Activated CD8-positive, alpha-beta memory T cell treated with anti-CD3 and anti-CD28 coated beads for 1 hour (primary cell): ENCODE measurements at places on chromosomes 12 and 14.

DNA sequence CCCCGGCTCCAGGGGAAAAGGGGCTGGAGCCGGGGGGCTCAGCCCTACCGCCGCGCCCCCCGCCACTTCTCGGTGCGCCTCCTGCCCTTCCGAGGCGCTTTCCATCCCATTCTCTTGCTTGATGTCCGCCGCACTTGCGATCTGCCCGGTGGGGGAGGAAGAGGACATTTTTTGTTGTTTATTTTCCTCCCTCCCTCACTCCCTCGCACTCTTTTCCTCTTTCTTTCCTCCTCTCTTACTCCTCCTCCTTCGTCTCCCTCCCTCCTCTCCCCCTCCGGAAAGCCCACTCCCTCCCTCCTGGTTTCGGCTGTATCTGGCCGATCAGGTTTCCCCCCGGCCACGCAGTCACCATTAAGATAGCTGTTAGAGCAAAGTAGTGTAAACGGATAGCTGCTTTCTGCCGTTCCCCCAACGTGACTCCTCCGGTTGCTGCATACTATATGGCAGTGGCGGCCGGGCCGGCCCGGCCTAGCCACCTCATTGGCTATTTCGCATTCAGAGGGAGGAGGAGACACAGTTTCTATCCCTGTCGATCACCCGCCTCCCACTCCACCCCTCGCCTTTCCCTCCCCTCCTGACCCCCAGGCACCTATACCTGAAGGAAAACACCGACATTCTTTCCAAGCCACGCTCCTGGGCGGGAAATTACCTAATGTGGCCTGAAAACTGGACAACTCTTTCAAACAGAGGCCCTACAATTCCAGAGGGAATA is at the start of gene SIX4:
Gene SIX4, minus strand, starts transcription at position 445 of the 712 bp plus-strand sequence. Its CDS starts 277 bp downstream, at position 168.
- DNase-seq, result no peak

- DNase-seq, result no peak
Observed at GRCh38 chr12:112005419-112006395, 7.3 kb downstream of the TMEM116 start.

DNA sequence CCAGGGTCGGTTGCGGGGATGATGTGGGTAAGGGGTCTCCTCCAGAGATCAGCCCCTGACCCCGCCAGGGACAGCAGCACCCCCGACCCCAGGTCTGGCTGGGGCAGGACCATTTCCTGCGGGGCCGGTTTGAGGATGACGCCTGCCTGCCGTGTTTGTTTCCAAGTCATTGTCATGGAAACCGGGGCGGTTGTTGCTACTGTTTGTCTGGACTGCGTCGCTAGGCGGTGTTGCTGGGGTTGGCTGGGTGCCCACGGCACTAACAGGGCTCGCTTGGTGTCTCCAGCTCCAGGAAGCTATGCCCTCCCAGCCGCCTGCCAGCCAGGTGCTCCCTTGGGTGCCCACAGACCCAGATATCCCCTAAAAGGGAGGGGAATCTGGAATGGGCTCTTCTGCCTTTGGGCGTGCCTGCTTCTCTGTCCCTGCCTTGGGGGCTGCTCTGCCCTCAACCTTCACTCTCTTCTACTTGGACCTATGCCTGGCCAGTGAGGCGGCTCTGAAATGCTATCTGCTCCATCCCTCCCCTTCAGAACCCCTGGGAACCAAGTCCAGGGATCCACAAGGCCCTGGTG is 4.7 kb upstream of the CRIP1 start:
- peak; percentile 96 for DNase-seq

GRCh38 chr12:108131657-108132126 is 2.6 kb downstream of the WSCD2 start:
- DNase-seq, result no peak

GRCh38 chr14:103318750-103319419 is 15.2 kb upstream of the EIF5 start:
- DNase-seq, result no peak

DNA sequence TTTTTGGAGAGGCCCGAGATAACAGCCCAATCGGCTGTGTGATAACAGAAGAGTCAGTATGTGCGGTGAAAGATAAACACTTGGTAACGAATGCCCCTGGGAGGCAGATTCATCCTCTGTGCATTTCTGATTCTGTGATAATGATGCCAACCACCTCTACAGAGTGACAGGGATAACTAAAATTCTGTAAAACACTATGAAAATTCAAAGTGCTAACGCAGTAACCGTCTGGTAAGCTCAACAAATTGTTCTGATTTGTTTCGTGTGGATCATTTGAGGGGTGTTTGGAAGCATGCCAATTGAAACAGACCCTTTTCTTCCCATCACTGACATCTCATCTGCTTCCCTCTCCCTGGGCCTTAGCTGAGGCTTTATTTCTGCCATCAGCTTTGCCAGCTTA is 76.3 kb downstream of the ESR2 start:
- no peak for DNase-seq

DNA sequence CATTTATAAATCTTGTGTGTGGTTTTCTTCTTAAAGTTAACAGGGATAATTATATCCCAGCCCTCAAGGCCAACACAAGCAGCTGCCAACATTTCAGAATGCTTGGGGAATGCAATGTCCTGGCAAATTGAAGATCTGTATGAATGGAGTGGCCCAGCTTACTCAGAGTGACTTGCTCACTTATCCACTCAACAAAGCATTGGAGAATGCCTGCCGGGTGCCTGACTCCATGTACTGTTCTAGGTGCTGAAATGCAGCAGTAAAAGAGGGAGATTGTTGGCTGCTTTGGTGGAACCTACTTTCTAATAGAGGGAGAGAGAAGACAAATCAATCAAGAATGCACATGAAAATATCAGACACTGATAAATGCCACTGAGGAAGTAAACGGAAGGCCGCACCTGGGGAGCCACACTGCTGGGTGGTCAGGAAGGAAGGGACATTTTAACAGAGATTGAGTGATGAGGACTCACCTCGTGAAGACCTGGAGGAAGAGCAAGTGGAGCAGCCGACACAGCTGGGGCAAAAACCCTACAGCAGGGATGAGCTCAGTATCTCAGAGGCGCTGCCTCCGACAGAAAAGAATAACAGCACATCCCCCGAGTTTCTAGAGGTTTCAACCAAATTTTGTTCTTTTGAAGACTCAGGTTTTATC is 61.2 kb upstream of the VASH1 start:
- no peak for DNase-seq

DNA sequence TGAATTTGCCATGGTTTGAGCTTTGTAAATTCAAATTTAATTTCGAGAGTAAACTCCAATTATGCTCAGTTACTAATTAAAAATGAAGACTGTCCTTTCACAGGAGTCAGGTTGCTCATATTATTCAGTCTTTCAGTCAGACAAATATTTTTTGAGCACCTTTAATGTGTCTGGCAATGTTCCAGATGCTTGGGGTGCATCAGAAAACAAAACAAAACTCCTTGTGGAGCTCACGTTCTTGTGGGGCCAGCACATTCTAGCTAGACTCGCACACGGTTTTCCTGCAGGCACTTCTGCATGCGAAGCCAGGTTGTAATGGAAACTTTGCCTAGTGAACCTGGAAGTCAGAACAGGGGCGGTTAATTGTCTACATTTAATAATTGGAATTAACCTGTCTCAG is 64.0 kb upstream of the ATF1 start:
- DNase-seq, result no peak

GRCh38 chr12:112342587-112342986 is 39.6 kb downstream of the HECTD4 start:
- DNase-seq, result no peak

DNA sequence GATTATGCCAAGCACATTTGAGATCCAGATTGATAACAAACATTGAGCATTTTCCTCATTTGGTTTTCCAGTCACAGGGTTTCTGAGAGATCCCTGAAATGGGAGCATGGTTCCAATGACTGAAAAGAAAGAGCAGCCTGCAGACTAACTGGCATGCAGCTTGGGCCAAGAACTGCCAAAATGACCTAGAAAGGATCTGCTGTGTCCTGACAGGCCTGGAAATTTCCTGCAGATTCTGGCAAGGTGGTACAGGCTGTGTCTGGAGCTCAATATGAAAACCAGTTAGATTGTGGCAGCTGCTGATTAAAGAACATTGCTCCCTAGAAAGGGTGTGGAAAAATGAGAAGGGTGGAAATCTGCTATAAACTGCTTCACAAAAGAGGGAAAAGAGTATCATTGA is 417.3 kb downstream of the IPO8 start:
- no peak for DNase-seq

- DNase-seq, result peak; percentile 39
Observed at GRCh38 chr14:49634547-49635334, at the start of gene DNAAF2. Gene DNAAF2, minus strand, starts transcription at chr14:49635244. Its CDS starts 95 bp downstream, at chr14:49635149.

- DNase-seq, result no peak
Observed at GRCh38 chr12:92070864-92071445, 74.7 kb downstream of the BTG1 start.

DNA sequence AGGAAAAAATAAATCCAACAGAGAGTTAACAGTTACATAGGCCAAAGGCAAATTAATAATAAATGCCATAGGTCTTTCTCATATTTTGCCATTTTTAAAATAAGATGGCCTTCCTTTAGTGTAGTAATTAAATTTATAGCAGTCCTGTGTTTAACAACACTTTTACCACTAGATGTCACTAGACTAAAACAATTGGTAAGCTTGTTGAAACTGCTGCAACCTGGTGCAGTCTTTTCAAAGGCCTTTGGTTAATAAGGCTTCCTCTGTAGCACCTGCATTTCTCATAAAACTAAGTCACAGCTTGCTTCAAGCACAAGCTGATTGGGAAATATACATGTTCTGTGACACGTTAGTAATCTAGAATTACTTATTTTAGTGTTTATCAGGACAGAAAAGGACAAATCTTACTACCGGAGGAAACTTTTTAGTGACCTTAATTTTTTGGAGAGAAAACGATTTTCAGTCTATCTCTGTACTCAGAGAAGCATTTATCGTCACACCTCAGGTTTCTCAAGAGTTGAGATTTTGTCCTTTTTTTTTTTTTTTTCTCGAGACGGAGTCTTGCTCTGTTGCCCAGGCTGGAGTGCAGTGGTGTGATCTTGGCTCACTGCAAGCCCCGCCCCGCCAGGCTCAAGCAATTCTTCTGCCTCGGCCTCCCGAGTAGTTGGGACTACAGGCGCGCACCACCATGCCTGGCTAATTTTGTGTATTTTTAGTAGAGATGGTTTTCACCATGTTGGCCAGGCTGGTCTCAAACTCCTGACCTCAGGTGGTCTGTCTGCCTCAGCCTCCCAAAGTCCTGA is 20.0 kb downstream of the BORCS5 start:
- DNase-seq, result no peak

DNA sequence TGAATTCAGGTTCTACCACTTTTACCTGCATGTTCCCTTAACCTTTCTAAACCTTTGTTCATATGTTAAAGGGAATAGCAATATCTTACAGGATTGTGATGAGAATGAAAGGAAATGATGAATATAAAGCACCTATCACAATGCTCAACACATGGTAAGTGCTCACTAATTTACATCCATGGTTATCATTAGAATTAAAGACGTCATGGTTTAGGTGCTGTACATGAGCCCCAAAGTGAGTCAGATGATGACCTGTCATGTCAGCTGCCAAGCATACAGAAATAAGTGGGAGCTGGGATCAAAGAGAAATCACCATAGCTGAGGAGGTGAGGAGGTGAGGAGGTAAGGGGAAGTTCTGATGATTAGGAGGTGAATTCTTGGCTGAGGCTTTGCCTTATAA is 135.9 kb upstream of the ATP2B1 start:
- no peak for DNase-seq

GRCh38 chr12:105613887-105614286 is 283.4 kb downstream of the C12orf75 start:
- DNase-seq, result no peak

DNA sequence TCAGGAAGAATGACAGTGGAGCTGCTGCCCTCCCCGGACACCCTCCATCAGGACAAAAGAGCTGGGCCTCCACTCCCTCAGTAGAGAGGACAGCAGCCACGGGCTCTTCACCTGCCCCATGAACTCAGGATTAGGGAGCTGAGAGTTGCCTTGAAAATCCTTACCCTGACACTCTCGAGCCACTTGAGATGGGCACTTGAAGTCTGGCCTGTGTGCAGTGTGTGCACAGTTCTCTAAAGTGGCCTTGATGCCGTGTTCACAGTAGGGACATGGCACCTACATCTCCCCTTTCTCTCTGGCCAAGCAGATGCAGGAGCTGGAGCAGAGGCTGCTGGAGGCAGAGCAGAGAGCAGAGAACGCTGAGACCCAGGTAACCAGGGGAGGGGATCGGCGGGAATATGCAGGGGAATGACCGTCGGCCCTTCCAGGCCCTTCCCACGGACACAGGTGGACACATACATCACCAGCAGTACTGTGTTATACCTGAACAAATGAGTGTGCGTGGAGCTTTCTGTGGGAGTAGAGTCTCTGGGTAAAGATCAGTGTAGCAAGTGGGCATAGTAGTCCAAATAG is 22.5 kb downstream of the PLEKHH1 start:
- DNase-seq, result no peak

GRCh38 chr12:3257411-3257810 is 180.2 kb downstream of the TSPAN9 start:
- no peak for DNase-seq

DNA sequence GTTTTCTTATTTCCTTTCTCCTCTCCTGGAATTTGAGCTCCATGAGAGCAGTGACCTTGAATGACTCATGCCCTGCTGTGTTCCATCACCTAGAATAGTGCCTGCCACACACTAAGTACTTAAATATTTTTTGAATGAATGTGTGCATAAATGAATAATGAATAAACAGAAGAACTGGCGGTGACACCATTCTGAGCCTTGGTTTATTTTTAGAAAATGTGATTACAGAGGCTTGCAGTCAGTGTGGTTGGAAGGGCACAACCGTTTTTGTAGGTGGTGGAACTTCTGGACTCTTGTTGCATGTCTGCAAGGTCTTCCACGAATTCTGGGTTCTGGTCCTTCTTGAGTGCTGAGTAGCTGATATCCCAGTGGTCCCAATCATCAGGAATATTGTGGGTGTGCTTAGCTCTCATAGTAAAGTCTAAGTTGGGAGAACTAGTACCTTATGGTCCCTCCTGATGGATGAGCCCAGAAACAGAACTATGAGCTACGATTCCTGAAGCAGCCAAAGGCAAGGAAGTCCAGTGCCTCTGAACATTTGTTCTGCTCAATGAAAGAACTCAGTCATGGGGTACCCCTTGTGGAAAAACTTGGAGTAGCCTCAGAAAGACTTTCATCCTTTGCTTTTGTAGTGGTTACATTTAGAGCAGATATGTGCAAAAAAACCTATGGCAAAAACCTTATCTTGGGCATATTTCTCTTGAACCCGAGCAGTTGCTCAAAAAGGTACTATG is 28.8 kb upstream of the BHLHE41 start:
- no peak for DNase-seq

DNA sequence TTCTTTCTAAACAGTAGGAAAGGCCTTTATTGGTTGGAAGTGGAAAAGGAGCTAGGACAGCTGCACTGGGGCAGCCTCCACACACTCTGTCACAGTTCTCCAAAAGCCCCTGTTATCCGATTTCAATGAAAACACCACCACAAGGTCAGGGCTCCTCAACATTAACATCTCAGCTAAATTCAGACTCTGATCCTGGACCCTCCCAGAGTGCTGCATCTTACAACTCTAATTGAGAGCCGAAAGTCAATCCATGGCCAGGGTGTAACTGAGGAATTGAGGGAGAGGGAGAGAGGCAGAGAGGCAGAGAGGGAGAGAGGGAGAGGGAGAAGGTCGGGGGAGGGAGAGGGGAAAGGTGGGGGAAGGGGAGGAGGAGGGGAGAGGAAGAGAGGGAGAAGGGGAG is 32.1 kb downstream of the DICER1 start:
- DNase-seq, result no peak

GRCh38 chr12:128661226-128661569 is 162.6 kb downstream of the SLC15A4 start:
- DNase-seq, result no peak
